GM19239 (cell line): ENCODE measurements at places on chromosomes 6 and 20.

GRCh38 chr6:137820952-137821351 lies 46.1 kb upstream of the TNFAIP3 start:
- no peak for DNase-seq

DNA sequence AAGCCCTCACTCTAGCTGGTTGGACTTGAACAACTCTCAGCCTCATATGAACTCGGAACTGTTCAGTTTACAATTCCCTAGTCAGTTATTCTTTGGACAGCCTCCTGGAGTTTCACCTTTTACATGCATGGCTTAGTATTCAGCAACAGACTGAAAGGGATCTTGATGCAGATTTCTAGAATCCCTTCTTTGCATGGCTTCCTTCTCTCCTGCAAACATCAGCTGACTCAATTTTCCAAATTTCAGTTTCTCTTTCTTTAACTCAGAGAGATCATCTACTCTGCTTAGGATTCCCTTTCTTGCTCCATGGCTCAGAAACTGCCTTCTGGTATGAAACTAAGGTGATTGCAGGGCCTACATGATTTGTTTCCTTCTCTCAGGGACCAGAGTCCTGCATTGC lies 99.6 kb downstream of the CEP57L1 start:
- DNase-seq = no peak

GRCh38 chr6:134315974-134316441 lies 1.9 kb downstream of the SGK1 start:
- DNase-seq = no peak

GRCh38 chr6:37019065-37019450 lies 13.6 kb downstream of the FGD2 start:
- no peak for DNase-seq

- DNase-seq = no peak
Measured at GRCh38 chr20:15205719-15206118, 868.3 kb upstream of the FLRT3 start.

GRCh38 chr6:112284603-112285002 lies 30.2 kb upstream of the LAMA4 start:
- DNase-seq = no peak

- no peak for DNase-seq
Measured at GRCh38 chr6:124928851-124929250, 33.4 kb upstream of the RNF217 start.

DNA sequence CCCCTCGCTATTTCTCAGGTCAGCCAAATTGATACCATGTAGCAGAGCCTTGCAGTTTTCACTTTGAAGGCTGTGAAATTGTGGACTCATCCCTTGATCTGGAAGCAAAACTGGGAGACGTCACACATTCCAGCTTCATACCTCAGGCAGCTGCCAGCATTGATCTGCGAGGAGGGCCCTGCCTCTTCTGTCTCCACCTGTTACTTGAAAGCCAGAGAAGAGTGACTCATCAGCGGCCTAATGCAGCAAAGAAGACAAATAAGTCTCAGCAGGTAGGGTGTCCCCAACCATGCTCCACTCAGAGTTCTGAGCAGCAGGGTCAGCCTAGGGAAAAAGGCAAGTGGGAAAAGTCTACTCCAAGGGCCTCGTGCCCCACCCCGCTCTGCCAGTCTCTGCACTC lies 69.4 kb upstream of the BMP2 start:
- DNase-seq = no peak

DNA sequence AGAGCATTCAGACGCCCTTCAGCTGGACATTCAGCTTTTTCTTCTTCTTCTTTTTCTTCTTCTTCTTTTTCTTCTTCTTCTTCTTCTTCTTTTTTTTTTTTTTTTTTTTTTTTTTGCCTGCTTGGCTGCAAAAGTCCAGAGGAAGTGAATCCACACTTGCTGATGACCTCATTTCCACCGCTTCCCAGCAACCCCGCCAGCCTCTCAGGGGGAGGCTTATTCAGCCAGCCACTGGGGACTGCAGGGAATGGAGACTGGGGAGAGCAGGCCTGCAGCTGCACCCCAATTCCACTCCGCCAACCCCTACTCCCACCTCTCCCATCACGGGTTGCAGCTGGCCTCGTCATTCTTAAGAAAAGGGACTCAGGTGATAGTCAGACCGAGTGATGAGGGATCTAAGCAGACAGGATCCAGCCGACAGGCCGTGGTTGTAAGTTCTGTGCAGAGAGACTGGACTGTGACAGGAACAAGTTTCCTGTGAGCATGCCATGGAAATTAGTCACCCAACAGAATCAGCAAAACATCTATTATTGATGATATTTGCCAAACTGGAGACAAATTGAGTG lies 59.0 kb upstream of the QKI start:
- no peak for DNase-seq

DNA sequence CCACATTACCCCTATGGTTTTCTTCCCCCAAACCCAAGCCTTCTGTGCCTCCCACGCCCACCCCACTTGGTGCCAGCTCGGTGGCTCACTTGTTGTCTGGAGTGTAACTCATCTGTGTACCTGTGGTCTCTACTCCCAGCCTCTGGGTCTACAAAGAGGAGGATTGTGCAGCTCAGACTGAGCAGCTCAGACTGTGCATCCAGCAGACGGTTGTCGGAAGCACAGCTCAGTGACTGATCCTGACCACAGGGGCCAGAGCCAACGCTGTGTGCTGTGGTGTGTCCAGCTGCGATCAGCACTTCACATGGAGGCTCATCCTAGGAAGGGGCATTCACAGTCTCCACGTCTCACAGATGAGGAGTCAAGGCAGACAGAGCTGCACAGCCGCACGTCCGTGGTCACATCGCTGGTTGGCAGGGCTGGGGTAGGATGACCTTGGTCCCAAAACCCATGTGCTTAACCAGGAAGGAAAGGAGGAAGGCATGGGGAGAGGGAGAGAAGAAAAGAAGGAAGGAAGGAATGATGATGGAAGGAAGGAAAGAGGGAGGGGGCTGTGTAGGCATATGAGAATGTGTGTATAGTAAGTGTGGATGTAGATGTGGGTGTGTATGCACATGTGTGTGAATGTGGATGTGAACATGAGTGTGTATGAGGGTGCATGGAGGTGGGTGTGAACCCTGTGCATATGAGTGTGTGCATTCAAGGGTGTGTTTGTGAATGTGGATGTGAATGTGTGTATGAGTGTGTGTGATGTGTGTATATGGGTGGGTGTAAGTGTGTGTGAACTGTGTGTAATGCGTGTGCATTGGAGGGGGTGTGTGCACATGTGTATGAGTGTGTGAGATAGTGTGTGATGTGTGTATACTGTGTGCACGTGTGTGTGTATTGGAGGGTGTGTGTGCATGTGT lies 28.2 kb upstream of the STX16 start:
- no peak for DNase-seq

GRCh38 chr6:16006681-16007080 lies 122.2 kb upstream of the MYLIP start:
- DNase-seq = no peak

- no peak for DNase-seq
Measured at GRCh38 chr20:43567477-43567876, 8.7 kb downstream of the SGK2 start.
